Activated CD4-positive, alpha-beta T cell treated with anti-CD3 and anti-CD28 coated beads for 36 hours (primary cell): ENCODE measurements at places on chromosomes 5 and 9.

GRCh38 chr9:87588339-87588738, 90.7 kb downstream of the DAPK1 start:
- DNase-seq = no peak

GRCh38 chr5:169757016-169757415, 119.9 kb downstream of the DOCK2 start:
- no peak for DNase-seq

- DNase-seq = peak; percentile 20
These were observed 93.3 kb downstream of the KIAA0825 start for GRCh38 chr5:94524841-94525697.

DNA sequence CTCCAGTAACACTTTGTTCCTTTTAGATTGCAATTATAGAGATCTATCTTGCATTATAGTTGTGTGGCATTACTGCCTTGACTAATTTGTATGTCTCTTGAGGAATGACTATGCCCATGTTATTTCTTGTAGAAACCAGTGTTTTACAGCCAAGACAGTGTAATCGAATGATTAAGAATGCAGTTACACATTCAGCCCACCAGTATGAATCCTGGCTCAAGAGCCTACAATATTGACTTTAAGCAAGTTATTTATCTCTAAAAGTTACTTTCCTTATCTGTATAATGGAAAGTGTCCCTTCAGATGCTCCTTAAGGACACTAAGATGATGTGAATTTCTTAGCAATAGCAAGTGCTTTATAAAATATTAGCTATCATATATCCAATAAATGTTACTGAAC, 9.7 kb upstream of the SNX24 start:
- DNase-seq = no peak

DNA sequence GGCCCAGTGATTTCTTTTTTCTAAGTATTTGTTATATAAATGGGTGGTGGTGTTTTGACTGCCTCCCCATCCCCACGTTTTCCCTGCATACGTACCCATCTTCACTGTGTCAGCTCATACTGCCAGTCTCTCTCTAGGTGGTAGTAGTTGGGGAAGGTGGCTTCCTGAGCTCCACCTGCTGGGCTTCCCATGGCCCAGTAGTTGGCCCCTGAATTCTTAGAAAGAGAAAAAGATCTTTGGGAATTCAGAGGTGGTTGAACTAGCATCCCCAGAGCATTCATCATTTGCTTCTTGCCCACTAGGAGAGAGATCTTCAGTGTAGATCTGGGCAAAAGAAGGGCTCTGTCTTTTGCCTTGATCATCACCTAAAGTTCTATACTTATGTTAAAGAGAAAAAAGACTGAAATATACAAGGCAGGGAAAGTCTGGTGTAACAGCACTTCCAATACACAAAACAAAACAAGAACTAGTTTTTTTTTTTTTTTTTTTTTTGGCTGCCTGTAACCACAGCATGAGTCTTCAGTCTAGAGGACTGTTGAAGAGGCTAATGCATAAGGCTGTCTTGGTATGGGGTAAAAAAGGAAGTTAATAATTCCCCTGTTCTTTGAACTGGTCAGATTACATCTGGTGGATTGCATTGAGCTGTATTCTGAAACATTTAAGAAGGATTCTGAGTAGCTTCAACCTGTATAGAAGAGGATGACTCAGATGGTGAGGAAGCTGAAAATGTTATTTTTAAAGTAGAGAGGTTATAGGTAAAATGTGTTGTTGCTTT, 128.7 kb downstream of the ATG10 start:
- no peak for DNase-seq

DNA sequence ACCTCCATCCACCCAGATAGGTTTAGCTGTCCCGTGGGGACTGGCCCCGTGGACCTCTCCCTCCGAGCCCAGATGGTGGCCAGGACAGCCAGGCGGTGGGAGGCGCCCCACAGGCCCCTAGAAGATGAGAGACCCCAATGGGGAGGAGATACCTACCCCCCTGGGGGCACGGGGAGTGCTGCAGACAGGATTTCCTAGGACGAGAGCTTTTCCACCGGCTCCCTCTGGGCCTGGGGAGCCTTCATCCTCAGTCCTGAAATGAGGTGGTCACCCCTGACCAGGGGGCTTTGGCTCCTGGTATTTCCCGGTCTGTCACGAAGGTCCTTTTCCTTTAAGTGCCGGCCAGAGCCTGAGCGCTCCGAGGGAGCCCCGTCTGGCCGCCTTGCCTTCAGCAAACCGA, 46.8 kb downstream of the MRPL36 start:
- no peak for DNase-seq

- DNase-seq = peak; percentile 61
These were observed at the start of gene TRIM7 for GRCh38 chr5:181204826-181205760. TSS of gene TRIM7 (minus strand) at chr5:181205196. CDS start at chr5:181205110, 86 bp downstream.

- DNase-seq = no peak
These were observed 5.0 kb upstream of the C9 start for GRCh38 chr5:39369123-39369815.

GRCh38 chr5:146151970-146152369, 30.5 kb downstream of the LARS1 start:
- DNase-seq = no peak

- no peak for DNase-seq
These were observed 2.8 kb downstream of the ADGRD2 start for GRCh38 chr9:124452841-124453585.

DNA sequence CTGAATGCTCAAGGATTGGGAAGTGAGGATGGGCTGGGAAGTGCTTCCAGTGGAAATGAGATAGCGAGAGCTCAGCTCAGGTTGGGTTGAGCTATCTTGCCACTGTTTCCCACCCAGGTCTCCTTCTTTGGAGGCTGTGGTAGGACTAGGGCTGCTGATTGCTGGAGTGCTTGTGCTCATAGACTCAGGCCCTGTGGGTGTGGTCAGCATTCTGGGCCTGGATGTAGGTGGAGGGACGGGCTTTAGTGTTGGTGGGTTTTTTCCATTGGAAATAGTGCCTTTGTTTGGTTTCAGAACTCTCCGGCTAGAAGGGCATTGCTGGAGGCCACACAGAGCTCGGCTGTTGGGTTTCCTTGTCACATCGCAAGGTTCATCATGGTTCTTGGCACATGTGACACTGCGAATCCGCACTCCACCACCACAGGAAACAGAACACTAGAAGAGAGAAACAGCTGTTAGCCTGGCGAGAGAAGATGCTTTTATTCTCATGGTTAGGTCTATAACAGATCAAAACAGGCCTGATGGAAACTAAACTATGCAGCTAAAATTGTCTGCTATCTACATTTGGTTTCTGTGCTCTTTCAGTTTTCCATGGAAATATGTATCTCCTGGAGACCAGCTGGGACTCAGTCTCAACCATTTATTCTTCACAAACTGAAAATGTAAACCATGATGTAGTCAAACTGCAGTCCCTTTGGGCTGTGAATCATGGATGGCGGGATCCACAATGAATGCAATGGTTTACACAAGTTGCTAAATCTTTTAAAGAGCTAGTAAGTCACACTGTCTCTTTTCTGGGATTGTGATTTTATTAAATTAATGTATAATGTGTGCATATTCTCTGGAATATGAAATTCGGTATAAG, 136.2 kb downstream of the TARS1 start:
- no peak for DNase-seq
